ENCODE measurements at places on chromosomes 4 and X. TPM values are rescaled to one million over a fixed set of nuclear protein-coding genes. Genes with fewer than 3 reads are reported as not detected.

DNA sequence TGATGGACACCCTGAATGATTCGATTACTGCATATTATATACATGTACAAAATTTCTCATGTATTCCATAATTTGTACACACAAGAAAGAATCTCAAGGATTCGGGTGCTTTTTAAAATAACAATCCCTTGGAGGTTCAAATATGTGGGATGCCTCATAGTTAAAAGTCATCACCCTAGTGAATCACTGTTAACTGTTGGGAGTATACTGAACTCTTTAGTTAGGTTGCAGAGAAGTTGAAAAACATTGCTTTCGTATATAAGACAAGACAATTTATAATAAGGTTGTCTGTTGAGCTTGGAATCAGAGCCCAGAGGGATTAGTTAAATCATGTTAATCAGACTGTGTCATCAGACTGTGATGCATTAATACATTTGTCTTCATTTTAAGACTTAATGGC lies 15.6 kb downstream of the DCK start:
- DNase-seq, result no peak

The GSX2 gene
- not detected for total RNA-seq

DNA sequence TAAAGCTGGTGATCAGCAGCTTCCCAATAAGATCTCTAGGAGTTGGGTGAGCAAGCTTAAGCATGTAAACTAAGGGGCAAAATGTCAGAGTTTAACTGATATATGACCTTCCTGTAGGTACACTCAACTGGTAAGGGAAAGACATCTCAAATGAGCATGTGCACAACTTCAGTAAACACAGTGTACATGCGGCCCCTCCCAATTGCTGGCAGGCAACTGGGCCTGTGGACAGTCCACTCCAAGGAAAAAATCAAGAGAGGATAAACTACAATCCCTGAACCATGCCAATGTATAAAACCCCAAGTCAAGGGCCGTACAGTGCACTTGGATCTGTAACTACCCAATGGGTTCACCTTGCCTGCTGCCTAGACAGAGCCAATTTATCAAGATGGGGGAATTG lies 4.9 kb upstream of the NAA11 start:
- DNase-seq, result no peak

DNA sequence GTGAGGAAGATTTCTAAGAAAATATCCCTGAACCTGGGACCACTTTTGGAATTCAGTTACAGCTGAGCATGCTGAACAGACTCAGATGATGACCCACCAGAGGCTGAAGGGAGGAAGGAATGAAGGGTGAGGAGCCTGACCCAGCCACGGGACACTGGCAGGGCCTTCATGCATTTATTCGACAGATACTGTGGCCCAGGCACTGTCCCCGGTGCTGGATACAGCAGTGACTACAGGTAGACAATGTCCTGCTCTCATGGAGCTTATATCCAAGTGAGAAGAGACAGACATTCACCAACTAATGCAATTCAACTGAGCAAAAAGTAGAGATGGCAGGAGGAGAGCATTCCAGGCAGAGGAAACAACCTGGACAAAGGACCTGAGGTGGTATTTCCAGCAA lies 2.2 kb upstream of the IQSEC2 start:
- no peak for DNase-seq

- DNase-seq, result no peak
These were observed 108.8 kb upstream of the BMP2K start for GRCh38 chr4:78667325-78667724.

DNA sequence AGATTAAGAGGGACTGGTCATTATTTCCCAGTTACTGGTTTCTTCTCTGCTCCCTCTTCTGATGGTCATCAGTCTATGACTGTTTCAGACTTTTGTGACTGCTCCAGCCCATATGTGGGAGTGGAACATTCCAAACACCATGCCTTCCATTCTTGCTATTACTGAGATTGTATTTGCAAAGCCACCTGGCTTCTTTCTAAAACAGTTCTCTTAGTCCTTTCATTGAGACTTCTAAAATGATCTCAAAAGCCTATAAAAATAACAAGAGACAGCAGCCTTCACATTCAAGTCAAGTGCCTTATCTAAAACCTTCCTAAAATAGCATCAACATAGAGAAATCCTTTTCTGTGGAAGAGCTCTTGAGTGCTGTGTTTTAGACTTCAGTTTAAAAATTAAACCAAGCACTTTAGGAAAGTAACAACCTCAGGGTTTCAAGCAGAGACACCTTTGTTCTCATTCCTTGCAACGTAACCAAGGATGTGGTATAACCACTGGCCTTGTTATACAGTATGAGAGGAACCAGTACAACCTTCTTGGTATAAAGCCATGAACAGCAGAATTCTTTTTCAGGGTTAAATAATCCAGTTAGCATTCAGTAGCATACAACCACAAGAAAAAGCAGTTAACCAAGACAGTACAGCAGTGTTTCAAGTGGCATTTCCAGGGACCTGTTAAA lies 97.1 kb downstream of the NFKB1 start:
- no peak for DNase-seq

The GABRA4 gene
- 0.37 TPM for total RNA-seq

DNA sequence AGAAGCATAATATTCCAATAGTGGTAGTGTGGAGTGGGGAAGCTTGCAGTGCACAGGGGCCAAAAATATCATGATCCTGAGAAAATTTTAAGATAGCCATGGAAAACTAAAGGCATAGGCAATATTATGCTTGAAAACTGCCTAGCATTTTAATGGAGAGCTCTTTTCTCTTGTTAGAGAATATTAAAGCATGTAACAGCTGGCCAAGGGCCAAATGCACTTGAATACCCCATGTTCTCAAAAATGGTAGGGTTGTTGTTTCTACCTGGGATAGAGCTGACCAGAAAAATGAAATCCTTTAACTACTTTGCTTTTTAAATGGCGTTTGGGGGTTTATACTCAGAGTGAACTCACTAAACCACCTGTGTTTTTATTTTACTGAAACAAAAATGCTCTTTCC lies 739.6 kb upstream of the SLIT2 start:
- DNase-seq, result no peak

DNA sequence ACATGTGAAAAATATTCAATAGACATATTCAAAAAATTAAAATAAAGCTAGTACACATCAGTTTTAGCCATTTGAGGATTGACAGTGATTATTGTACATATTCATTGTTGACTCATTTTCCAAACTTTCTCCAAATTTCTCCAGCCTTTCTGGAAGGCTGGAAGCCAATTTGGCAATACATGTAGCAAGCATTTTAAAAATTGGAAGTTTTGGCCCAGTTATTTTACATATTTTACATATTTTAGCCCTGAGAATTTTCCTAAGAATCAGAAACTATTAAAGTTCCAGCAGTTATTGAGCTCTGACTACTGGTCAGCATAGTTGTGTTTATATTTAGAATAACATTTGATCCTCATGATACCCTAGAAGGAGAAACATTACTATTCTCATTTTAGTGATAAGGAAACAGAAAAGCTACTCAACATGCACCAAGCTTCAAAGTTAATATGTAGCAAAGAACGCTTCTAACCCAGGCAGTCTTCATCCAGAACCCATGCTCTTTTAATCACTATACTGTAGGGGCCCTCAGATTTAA lies 3.2 kb downstream of the CABS1 start:
- no peak for DNase-seq

The GDPD2 gene
- not detected for total RNA-seq

DNA sequence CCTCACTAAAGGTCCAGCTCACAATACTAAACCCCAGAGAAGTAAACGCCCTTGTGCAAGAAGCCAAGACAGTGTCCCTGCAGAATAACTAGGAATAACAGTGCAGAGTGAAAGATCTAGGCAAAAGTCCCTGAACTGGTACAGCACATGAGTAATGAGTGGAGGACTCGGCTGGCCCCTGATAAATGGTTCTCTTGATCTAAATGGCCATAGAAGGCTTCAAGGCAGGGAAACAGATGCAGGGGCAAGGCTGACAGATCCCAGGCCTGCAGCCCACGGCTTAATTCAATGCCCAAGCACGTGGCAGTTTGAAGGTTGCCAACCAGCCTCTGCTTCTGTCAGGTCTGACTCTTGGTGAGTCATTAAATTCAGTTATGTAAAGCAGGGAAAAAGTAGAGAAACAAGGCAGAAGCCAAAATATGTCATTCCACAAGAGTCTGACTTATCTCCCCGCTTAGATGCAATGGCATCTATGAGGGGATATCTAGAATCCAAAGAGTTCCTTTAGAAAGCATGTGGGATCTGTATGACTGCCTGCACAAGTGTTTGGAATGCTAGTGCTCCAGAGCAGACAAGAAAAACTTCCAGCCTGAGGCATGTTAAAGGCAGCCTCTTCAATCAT lies 121.3 kb downstream of the PRDM5 start:
- peak; percentile 66 for DNase-seq

The FUNDC1 gene
- total RNA-seq, result 19.8 TPM
